ENCODE measurements at places on chromosomes 6 and 20. TPM values are rescaled to one million over a fixed set of nuclear protein-coding genes. Genes with fewer than 3 reads are reported as not detected.

Gene PRDM13
- total RNA-seq, result not detected

Gene SLPI
- 7.0 TPM for total RNA-seq

Gene FGD2
- 70.7 TPM for total RNA-seq

Gene LTA
- total RNA-seq, result not detected

Gene SLC25A27
- 32.6 TPM for total RNA-seq

Gene SLC13A3
- total RNA-seq, result 0.98 TPM

Gene METTL24
- 0.68 TPM for total RNA-seq
